G401 (cell line): ENCODE measurements at places on chromosomes 7 and 10. TPM values are rescaled to one million over a fixed set of nuclear protein-coding genes. Genes with fewer than 3 reads are reported as not detected.

Gene ACSM6
- not detected in 2 replicates for total RNA-seq

Gene MBL2
- 0.17 and 0.43 TPM in 2 replicates for total RNA-seq

- no peak for DNase-seq
Observed at GRCh38 chr10:111837985-111838384, 345.6 kb downstream of the GPAM start.

- DNase-seq: no peak
Observed at GRCh38 chr7:144812379-144813283, 23.2 kb downstream of the TPK1 start.

- no peak for DNase-seq
Observed at GRCh38 chr7:157601530-157601929, 264.7 kb downstream of the DNAJB6 start.

- no peak for DNase-seq
Observed at GRCh38 chr10:126459032-126459831, 71.0 kb upstream of the ADAM12 start.

DNA sequence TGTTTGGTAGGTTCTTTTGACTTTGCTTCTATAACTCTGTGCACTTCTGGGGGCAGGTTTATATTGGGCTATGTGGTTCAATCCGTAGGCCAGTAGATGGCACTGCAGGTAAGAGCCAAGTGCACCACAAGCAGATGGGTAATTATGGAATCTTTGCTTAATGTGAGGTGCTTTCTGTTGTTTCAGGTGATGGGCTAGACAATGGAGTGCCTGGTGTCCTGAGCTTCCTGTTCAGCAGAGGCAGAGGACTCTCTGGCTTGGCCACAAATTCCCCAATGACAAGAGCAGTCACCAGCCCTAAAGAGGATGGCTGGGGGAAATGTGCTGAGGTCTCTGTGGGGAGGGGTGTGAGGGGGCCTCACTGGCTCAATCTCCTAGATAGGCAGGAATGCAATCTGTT lies 455.0 kb downstream of the CCSER2 start:
- DNase-seq: peak; percentile 43

- DNase-seq: no peak
Observed at GRCh38 chr7:32447218-32447617, 43.0 kb downstream of the LSM5 start.

- DNase-seq: no peak
Observed at GRCh38 chr7:155752756-155753445, 59.4 kb downstream of the SHH start.

- DNase-seq: no peak
Observed at GRCh38 chr10:21807180-21807579, 196.3 kb downstream of the DNAJC1 start.

DNA sequence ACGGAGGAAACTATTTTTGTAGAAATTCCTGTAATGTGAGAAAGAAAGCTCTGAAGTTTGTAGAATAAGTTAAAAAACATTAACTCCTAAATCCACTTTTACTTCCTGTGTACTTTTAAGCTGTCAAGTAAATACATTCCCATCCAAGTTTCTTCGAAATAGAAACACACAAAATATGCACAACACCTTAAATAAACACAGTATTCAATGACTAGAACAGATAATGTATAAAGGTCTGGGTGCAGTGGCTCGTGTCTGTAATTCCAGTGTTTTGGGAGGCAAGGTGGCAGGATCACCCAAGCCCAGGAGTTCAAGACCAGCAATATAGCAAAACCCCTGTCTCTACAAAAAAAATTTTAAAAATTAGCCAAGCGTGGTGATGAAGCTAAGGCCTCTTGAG lies 121.9 kb upstream of the ODAD2 start:
- no peak for DNase-seq

GRCh38 chr7:94486216-94486615 lies 23.4 kb upstream of the CASD1 start:
- DNase-seq: no peak

Gene POLL
- 87.8 and 94.8 TPM in 2 replicates for total RNA-seq

DNA sequence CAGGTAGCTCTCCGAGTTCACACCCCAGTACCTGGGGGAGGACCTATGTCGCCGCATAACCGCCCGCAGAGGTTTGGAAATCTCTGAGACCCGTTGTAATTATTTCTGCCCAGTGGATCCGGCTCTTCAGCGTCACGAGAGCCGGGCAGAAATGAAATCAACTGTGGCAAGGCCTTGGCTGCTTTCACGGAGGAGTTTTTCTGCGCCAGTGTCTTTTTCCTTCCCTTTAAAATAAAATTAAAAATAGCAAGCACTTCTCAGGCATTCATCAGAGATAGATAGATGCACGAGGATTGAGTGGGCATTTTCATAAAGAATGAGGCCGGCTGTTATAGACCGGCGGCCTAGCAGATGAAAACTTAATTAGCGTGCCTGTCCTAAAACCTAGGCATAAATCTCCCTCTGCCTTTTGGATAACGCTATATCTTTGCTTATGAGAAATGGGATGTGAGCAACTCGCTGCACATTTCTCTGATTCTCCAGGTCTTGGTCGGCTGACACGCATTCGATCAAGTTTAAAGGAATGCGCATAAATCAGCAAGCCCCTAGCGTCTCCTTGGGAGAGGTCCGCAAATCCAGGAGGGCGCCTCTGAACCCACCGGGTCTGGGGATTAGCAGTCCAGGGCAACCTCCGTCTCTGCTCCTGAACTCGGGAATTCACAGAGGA lies 6.4 kb downstream of the HOXA13 start:
- DNase-seq: no peak

DNA sequence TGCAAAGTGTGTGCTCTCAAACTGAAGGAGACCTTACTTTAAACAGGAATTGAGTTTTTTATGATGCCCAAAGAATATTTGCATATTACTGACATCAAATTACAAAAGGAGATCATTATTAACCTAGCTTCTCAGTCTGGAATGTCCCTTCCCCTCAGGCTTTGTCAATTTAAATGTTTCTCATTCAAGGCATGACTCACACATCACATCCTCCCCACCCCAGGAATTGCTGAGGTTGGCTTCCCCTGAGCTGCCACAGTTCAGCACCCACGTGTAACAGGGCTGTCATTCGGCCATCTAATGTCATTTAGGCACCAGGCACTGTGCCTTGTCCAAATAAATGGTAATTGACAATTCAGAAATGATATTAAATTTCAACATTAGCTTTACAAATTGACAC lies 305.9 kb upstream of the MGMT start:
- no peak for DNase-seq

- DNase-seq: no peak
Observed at GRCh38 chr7:41544241-41544640, 158.6 kb downstream of the INHBA start.

Gene PPP1R17
- total RNA-seq: not detected in 2 replicates

Gene OR2A2
- not detected in 2 replicates for total RNA-seq

Gene GPR85
- total RNA-seq: not detected in 2 replicates

- no peak for DNase-seq
Observed at GRCh38 chr10:130456616-130457015, 320.4 kb downstream of the GLRX3 start.

- DNase-seq: no peak
Observed at GRCh38 chr10:31687663-31688482, 240.8 kb downstream of the ARHGAP12 start.

DNA sequence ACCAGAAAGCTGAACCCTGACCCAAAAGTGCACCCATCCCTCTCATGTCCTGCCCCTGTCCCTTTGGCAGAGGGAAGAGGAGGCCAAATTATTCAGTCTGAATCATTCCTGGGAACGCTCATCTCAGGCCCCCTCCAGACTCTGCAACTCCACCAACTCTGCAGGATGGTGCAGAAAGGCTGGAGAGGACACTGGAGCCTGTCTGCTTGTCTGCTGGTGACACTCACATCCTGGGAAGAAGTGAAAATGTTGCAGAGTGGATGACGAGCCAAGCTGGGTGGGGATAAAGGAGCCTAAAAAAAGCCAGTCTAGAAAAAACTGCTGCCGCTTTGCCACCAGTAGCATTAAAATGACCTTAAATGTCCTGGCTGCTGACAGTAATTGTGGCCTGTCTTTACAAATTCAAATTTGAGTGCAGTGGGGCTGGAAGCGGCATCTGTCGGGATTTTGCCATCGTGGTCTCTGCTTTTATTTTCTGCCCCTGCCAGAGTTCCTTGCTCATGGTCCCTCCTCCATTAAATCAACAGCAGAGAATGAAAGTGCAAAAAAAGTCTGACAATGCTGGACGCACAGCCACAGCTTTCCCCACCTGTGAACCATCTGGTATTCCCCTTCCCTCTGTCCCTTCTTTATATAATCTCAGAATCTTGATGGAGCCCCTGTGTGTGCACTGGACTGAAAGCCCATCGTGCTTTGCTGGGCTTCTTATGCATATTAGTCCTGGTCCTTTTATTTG lies 63.9 kb downstream of the STK17A start:
- peak; percentile 73 for DNase-seq

Gene NRCAM
- total RNA-seq: 1.0 TPM in 1 of 2 replicates, not detected in the other

- no peak for DNase-seq
Observed at GRCh38 chr7:116641551-116642153, 30.3 kb upstream of the MET start.

Gene CDC123
- total RNA-seq: 237 and 262 TPM in 2 replicates

DNA sequence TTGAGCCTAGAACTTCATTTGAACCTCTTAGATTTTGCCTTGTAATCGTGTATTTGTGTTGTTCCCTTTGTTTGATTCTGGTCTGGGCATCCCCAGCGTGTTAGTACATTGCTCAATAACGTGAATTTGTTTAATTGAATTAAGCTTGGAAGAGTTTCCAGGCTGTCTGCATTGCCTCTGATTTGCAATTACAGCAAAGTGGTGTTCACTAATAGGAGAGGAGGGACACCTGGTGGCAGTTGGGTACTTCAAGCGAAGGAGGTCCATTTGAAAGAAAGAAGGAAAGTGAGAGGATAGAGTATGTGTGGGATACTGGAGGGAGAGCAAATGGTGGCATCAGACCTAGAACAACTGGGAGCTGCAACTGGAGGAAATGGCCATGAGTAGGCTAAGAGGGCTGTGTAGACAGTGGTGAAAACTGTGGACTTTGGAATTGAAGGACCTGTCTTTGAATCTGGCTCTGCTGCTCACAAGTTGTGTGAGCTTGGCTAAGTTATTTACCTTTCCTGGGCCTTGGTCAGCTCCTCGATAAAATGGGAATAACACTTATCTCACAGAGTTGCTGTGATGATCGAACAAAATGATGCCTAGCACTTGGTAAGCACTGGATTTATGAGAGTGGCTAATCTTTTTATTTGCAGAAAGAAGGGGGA lies 15.1 kb downstream of the LSMEM1 start:
- peak; percentile 72 for DNase-seq

GRCh38 chr10:3584926-3585784 lies 199.9 kb downstream of the KLF6 start:
- no peak for DNase-seq

DNA sequence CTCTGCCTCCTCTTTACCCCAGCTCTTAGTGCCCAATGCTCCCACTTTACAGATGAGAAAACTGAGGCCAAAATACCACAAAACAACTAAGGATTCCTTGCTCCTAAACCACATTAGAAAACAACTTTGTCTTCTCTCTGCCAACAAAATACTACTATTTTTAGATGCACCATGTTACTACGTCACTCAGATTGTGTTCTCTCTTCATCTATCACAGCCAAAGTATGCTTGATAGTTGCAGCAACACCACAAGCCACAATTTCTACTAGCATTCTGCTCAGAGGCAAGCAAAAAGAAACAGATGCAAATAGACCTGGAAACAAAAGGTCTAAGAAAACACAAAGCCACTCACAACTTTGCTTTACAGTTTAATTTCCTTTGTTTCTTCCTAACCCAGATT lies 3.3 kb upstream of the PDE1C start:
- no peak for DNase-seq

Gene C7orf57
- 0.47 and 0.49 TPM in 2 replicates for total RNA-seq

DNA sequence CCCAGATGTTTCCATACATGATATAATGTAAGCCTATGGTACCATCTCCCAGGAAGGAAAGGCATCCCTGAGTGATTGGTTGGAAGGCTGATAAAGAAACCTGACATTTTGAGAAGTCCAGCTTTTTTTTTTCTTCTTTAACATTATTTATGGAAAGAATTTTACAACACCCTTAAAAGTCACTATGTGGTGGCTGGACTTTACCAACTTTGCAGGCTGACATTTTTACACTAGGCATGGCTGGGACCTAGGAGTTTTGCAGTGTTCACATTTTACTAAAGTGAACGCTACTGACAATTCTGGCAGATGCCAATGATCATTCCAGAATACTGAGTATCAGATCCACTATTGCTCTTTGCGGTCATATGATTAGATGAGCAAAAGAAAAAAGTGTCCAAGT lies 239.9 kb downstream of the GLI3 start:
- no peak for DNase-seq

- no peak for DNase-seq
Observed at GRCh38 chr7:85600395-85600794, 413.5 kb upstream of the SEMA3D start.

DNA sequence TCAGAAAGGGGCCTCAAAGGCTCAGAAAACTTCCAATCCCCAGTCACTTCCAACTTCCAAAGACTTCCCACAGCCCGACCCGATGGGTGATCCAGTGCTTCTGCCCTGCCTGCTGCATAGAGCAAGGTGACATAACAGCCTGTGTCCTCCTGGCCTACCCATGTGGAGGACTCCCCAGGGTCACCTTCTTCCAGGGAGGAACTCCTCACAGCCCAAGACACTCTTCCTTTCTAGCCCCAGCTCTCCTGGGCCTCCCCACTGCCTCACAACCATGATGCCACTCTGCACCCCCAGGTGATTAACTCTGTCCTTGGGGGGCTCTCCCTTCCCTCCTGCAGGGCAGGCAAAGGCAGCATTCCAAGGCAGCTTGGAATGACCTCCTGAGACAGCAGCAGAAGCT lies 158.4 kb upstream of the PDE1C start:
- no peak for DNase-seq

- no peak for DNase-seq
Observed at GRCh38 chr10:44862924-44863323, 48.2 kb upstream of the TMEM72 start.

Gene AGAP3
- 49.4 and 51.9 TPM in 2 replicates for total RNA-seq

GRCh38 chr7:45224832-45225231 lies 67.2 kb downstream of the RAMP3 start:
- no peak for DNase-seq

Gene ZNF22
- 10.0 and 13.9 TPM in 2 replicates for total RNA-seq

GRCh38 chr7:88358526-88358838 lies 51.8 kb upstream of the STEAP4 start:
- DNase-seq: no peak

Gene EPHA1
- not detected in 2 replicates for total RNA-seq

- no peak for DNase-seq
Observed at GRCh38 chr7:134737566-134738345, 41.7 kb upstream of the CALD1 start.

- no peak for DNase-seq
Observed at GRCh38 chr10:98006266-98006665, 24.2 kb downstream of the CRTAC1 start.

GRCh38 chr10:11118686-11119085 lies 101.0 kb downstream of the CELF2 start:
- no peak for DNase-seq
